GM23338 (cell line): ENCODE measurements at places on chromosomes 2 and 18. TPM values are rescaled to one million over a fixed set of nuclear protein-coding genes. Genes with fewer than 3 reads are reported as not detected.

DNA sequence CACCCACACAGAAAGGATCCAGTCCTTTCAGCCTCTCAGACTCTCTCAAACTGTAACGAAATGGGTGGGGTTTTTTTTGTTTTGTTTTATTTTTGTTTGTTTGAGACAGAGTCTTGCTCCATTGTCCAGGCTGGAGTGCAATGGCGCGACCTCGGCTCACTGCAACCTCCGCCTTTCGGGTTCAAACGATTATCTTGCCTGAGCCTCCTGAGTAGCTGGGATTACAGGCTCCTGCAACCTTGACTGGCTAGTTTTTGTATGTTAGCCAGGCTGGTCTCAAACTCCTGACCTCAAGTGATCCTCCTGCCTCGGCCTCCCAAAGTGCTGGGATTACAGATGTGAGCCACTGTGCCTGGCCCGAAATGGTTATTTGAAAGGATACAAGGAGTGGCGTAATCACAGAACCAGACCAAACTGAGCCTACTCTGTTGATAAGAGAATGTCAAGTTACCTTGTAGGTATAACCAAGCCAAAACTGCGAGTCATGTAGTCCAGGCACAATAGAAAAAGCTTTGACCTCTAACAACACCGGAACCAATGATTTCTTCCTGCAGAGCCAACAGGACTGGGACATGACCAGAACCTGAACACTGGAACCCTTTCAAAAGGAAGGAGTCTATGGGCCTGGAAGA is 72.5 kb downstream of the NCAPH start:
- DNase-seq = no peak

DCC gene
- 0.70 and 0.73 TPM in 2 replicates for total RNA-seq

DNA sequence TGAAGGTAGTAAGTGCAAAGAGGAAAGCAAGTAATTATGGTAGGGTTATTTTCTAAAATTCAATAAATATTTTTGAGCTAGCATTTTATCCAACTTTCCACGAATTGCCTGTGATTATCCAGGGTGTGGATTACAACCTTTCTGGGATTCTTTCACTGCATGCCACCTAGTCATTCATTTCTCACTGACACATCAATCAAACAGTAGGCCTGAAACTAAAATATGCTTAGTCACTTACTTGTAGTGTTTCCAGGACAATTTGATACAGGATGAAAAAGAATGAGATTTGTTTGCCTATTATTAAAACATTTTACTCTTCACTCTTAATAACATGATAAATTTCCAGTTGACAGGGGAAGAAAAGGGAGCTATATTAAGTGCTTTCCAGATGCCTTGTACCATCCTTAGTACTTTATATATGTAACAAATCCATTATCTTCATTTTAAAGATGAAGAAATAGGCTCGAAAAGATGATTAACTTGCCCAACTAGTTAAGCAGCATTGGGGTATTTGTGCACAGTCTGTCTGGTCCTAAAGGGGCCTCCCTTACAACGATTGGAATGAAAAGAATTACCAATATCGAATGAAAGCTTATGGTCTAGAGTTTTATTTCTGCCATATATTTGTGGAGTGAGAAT is 70.4 kb downstream of the KCTD1 start:
- DNase-seq = no peak

DNA sequence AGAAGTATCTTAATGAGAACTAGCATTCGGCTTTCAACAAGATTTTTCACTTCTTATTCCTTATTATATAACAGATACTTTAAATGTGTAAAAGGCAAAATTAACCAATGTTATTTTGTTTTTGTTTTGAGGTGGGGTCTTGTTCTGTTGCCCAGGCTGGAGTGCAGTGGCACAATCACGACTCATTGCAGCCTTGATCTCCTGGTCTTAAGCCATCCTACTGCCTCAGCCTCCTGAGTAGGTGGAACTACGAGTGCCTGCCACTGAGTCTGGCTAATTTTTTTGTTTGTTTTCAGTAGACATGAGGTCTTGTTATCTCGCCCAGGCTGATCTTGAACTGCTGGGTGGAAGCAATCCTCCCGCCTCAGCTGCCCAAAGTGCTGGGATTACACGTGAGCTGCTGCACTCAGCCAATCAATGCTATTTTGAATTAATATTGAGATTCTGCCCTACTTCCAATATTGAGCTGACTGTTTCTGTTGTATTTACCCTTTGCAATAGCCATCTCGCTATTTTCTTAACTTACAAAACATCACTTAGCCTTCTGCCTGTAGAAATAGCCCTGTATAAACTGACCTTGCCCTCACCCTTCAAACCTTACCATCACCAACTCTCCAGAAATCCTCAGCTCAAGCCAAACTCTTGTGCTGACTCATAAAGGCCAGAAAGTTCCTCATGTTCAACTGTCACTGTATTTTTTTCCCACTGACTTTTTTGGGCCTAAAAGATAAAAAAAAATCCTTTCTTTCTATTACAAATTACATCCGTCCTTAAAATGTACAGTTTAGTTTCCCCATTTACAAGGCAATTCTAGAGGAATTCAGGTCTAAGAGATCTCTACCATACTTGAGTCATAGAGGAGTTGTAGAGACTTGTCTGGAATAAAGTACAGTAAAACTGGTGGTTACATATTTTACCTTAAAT is 94.3 kb downstream of the OLA1 start:
- no peak for DNase-seq

DNA sequence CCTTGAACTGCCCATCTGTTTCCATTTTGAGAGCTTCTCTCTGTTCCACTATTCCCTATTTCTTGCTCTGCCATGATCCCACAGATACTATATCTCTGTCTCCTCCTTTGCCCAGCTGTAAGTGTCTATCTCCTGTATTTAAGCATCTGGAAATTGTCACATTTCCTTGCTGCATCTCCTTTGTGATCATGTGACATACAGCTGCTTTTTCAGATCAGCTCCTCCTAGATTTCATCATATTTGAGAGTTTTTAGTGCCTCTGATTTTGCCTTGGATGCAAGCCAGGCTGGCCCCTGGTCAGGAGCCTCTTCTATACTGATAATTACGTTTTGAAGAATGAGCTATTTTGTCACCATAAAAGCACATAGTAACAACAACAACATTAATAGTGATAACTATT is 131.7 kb upstream of the TNP1 start:
- no peak for DNase-seq

- peak; percentile 51 for DNase-seq
Observed at GRCh38 chr2:20617081-20617575, 33.8 kb downstream of the HS1BP3 start.

- peak; percentile 3 for DNase-seq
Observed at GRCh38 chr2:126839796-126840195, 58.9 kb upstream of the TEX51 start.

DNA sequence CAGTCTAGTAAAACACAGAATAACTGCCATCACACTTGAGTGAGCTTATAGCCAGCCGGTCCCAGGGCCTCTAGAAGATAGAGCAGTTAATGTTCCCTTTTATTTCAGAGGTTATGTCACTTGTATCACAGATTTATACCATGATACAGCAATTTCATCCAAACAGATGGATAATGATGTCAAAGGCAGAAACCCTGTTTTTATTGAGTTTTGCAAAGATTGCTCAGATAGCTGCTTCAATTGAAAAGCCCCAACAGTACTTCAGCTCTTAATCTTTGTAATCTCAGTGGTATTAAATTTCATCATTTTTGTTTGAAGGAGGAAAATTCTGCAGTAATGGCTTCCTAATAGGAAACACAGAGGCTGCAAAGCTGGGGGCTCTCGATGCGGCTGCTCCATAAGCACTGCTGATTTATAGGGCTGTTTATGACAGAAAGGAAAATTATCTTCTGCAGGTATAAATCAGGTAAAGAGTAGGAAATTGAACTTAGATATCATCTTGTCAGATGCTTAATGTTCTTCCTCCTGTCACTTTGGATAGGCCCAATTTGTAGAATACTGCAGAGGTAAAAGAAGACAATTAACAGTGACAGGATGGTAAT is 112.3 kb downstream of the LNPK start:
- no peak for DNase-seq

DNA sequence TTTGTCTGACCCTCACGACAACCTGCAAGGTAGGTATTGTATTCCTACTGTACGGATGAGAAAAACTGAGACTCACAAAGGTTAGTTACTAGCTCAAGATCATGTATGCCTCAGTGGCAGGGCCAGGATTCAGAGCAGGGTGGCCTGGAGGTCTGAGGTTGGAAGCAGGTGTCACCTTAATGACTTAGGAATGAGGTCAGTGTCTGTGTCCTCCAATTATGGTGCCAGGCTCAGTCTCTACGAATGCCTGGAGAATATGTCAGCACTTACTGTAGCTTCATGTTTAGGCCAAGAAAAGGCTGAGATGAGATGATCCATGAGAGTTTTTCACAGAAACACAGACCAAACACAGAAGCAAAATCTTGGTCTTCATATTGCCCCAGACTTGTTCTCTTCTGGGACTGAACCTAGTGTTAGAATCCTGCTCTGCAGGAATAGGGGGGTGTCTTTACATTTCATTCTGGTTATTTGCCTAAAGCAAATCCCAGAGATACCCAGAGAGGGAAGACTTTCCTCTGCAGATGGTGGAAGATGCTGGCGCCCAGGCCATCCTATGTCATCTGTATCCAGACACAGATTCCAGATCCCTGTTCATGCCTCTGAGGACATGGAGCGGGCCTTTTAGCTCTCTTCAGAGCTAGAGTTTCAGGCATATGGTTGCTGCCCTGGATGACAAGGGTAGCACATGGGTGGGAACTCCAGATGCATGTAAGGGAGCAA is 16.3 kb upstream of the RAB10 start:
- DNase-seq = no peak

ATG16L1 gene
- 31.8 and 37.9 TPM in 2 replicates for total RNA-seq

- DNase-seq = no peak
Observed at GRCh38 chr18:55544014-55544413, 44.0 kb downstream of the TCF4 start.

- no peak for DNase-seq
Observed at GRCh38 chr2:30149976-30150375, 3.2 kb downstream of the YPEL5 start.

GRCh38 chr2:224433442-224433841 is 31.5 kb upstream of the FAM124B start:
- DNase-seq = peak; percentile 97

BOK gene
- total RNA-seq = 33.4 and 36.7 TPM in 2 replicates

KLHL30 gene
- 0.07 TPM in 1 of 2 replicates, not detected in the other for total RNA-seq

DNA sequence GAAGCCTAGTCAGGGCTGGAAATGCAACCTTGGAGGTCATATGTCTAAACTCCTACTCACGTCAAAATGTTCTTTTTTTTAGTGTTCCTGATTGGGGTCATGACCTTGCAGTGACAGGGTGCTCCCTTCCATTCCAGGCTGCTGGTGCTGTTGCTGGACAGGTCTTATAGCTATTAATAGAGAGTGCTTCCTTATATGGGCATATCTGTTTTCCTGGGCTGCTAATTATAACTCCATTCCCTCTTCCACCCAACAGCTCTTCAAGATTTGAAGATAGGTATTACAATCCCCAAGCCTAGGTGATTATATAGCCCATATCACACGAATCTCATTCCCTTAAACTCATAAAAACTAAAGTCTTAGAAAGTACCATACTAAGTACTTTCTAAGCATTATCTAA is 12.6 kb downstream of the HOXD3 start:
- DNase-seq = no peak

SLC14A1 gene
- total RNA-seq = 0.21 TPM in 1 of 2 replicates, not detected in the other

GRCh38 chr2:164954186-164954585 is 1.1 kb downstream of the SLC38A11 start:
- no peak for DNase-seq
